Nasal cavity respiratory epithelium epithelial cell of viscerocranial mucosa (primary cell): ENCODE measurements at places on chromosomes 6 and 20. TPM values are rescaled to one million over a fixed set of nuclear protein-coding genes. Genes with fewer than 3 reads are reported as not detected.

The PPP1R11 gene
- 24.9 and 25.5 TPM in 2 replicates for total RNA-seq

The BHLHE23 gene
- not detected in 2 replicates for total RNA-seq

The TRIM31 gene
- under 0.01 TPM in 2 replicates for total RNA-seq

The SLC22A7 gene
- not detected in 2 replicates for total RNA-seq

The ADGRF5 gene
- total RNA-seq: not detected in 2 replicates

The HLA-DQB1 gene
- total RNA-seq: not detected in 2 replicates

The RBPJL gene
- not detected in 2 replicates for total RNA-seq

The TINAG gene
- total RNA-seq: not detected in 2 replicates

The GPR31 gene
- total RNA-seq: not detected in 2 replicates

The DTNBP1 gene
- total RNA-seq: 9.7 and 10.3 TPM in 2 replicates

The NHLRC1 gene
- total RNA-seq: 2.1 and 2.7 TPM in 2 replicates

The APOBEC2 gene
- total RNA-seq: not detected in 2 replicates

The BTNL2 gene
- 0.34 TPM in 1 of 2 replicates, not detected in the other for total RNA-seq

The SPATS1 gene
- not detected in 2 replicates for total RNA-seq

The ETV7 gene
- under 0.01 and 0.36 TPM in 2 replicates for total RNA-seq

The NCR2 gene
- not detected in 2 replicates for total RNA-seq

The ADAM33 gene
- not detected in 2 replicates for total RNA-seq

The SNHG17 gene
- total RNA-seq: 25.5 and 26.0 TPM in 2 replicates

The UBD gene
- total RNA-seq: not detected in 2 replicates

The PRRT1 gene
- not detected in 2 replicates for total RNA-seq

The VGLL2 gene
- total RNA-seq: not detected in 2 replicates

The MICAL1 gene
- total RNA-seq: 13.0 and 13.7 TPM in 2 replicates

The TTLL9 gene
- total RNA-seq: not detected in 2 replicates
